ENCODE measurements at places on chromosomes 4 and X.

DNA sequence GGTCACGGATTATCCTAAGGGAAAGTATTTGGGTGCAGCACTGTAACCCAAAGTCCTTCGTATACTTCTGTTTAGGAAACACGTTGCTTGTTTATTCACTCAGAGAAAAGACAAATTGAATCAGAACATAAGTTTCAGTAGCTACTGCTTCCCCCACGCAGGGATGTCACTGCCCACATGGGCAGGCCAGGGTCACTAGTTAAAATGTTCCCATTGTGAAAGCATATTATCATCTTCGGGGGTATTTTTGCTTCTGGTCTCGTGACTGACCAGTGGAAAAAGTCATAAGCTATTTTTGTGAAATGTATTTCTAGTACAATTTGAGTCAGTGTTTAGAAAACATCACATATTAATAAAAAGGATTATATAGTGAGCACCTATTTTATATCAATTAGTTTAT, 377.8 kb downstream of the PCDH7 start:
- no peak overlapping the region for H3K27ac ChIP-seq
- H3K36me3 ChIP-seq: no peaks in the 10 kb centered on the region
- peaks cover 16% of the 10 kb centered on the region for H3K4me1 ChIP-seq
- no peak overlapping the region for H3K4me3 ChIP-seq
- no peaks in the 10 kb centered on the region for H3K27me3 ChIP-seq

- no peak overlapping the region for H3K27ac ChIP-seq
- H3K27me3 ChIP-seq: no peaks in the 10 kb centered on the region
- peak; percentile 7 for DNase-seq
- no peaks in the 10 kb centered on the region for H3K4me1 ChIP-seq
Observed at GRCh38 chrX:33138677-33139249, 72.6 kb downstream of the DMD start.

DNA sequence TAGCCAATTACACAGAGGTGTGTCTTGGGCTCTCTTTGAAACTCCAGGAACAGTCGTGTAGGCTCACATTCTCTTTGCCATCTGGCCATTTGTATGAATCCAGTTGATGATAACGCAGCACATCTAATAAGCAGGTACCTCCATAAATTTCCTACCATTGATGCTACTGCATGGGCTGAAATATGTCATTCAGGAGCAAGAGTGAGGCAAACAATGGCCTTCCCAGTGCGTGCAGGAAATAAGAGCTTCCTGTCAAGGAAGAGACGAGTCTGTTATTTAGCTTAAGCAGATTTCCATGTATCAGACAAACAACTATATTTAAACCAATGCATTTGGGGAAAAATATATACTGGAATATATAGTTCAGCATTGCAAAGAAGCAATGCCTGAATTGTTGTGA, 102.1 kb upstream of the MXRA5 start:
- H3K27me3 ChIP-seq: no peaks in the 10 kb centered on the region
- no peaks in the 10 kb centered on the region for H3K4me1 ChIP-seq
- DNase-seq: no peak
- H3K4me3 ChIP-seq: no peak overlapping the region
- no peak overlapping the region for H3K27ac ChIP-seq

GRCh38 chr4:172938870-172939269, 229.7 kb upstream of the GALNT7 start:
- no peaks in the 10 kb centered on the region for H3K4me1 ChIP-seq
- H3K27ac ChIP-seq: no peak overlapping the region
- H3K27me3 ChIP-seq: 0 out of 2 replicates have a peak, but pooled peaks cover 6% of the 10 kb centered on the region
- no peak overlapping the region for H3K4me3 ChIP-seq
- no peak for DNase-seq

- no peaks in the 10 kb centered on the region for H3K36me3 ChIP-seq
- H3K27ac ChIP-seq: no peak overlapping the region
- H3K4me1 ChIP-seq: no peaks in the 10 kb centered on the region
- no peak overlapping the region for H3K4me3 ChIP-seq
- DNase-seq: no peak
Observed at GRCh38 chrX:21438792-21439191, 64.6 kb downstream of the CNKSR2 start.

DNA sequence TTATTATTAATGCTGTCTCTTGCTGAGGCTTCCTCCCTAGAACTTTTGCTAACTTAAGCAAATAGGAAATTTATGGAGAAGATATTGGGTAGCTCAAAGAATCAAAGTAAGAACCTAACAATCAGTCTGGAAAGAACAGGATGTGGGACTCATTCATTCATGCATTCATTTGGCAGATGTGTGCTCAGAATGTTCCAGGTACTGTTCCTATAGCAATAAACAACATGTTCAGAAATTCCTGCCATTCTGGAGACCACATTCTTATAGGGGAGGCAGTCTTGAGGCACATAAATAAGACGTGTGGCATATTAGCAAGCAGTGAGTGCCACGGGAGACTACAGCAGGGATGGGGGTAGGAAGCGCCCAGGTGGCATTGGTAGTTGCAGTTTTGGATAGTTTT, 5.0 kb downstream of the GRK4 start:
- H3K4me3 ChIP-seq: no peak overlapping the region
- no peak overlapping the region for H3K27ac ChIP-seq
- H3K4me1 ChIP-seq: no peaks in the 10 kb centered on the region

GRCh38 chr4:79923281-79923680, 149.7 kb downstream of the ANTXR2 start:
- DNase-seq: no peak
- no peak overlapping the region for H3K27ac ChIP-seq
- H3K4me1 ChIP-seq: no peaks in the 10 kb centered on the region
- H3K4me3 ChIP-seq: no peak overlapping the region
- no peaks in the 10 kb centered on the region for H3K36me3 ChIP-seq

GRCh38 chr4:24768604-24769003, 26.8 kb upstream of the SOD3 start:
- H3K4me1 ChIP-seq: peaks cover 32% of the 10 kb centered on the region
- no peaks in the 10 kb centered on the region for H3K27me3 ChIP-seq
- DNase-seq: no peak
- no peak overlapping the region for H3K4me3 ChIP-seq
- H3K27ac ChIP-seq: no peak overlapping the region

DNA sequence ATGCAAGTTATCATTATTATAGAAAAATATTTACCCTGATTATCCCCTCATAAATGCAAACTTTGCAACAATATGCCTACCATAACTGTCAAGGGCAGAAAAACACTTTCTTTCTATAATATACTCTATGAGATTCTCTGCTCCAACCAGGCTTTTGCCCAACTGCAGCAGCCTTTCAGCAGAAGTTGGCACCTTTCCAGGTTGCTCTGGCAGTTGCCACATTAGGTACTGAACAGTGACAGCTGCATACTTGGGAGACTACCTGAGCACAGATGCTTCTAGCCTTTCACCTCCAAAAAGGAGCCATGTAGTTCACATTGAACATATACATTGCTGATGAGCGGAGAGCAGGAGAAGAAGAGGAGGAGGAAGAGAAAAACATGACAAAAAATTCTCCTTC, 69.5 kb upstream of the BRWD3 start:
- no peak overlapping the region for H3K27ac ChIP-seq
- H3K36me3 ChIP-seq: no peaks in the 10 kb centered on the region
- peak; percentile 14 for DNase-seq
- no peak overlapping the region for H3K4me3 ChIP-seq
- no peaks in the 10 kb centered on the region for H3K27me3 ChIP-seq
- peaks cover 12% of the 10 kb centered on the region for H3K4me1 ChIP-seq

- no peaks in the 10 kb centered on the region for H3K4me1 ChIP-seq
- no peak for DNase-seq
- H3K27ac ChIP-seq: no peak overlapping the region
Observed at GRCh38 chr4:97453186-97453585, 690.1 kb downstream of the STPG2 start.

GRCh38 chrX:24306440-24306839, 7.4 kb downstream of the SUPT20HL2 start:
- no peaks in the 10 kb centered on the region for H3K4me1 ChIP-seq
- H3K4me3 ChIP-seq: no peak overlapping the region
- no peak overlapping the region for H3K27ac ChIP-seq
- no peak for DNase-seq
- no peaks in the 10 kb centered on the region for H3K36me3 ChIP-seq

GRCh38 chrX:113920661-113921060, 663.2 kb upstream of the HTR2C start:
- no peak overlapping the region for H3K27ac ChIP-seq
- H3K4me3 ChIP-seq: no peak overlapping the region
- DNase-seq: no peak
- no peaks in the 10 kb centered on the region for H3K4me1 ChIP-seq
- H3K27me3 ChIP-seq: no peaks in the 10 kb centered on the region

GRCh38 chrX:68098431-68098830, 334.9 kb downstream of the OPHN1 start:
- no peaks in the 10 kb centered on the region for H3K4me1 ChIP-seq
- H3K27me3 ChIP-seq: no peaks in the 10 kb centered on the region
- DNase-seq: no peak
- no peak overlapping the region for H3K27ac ChIP-seq

DNA sequence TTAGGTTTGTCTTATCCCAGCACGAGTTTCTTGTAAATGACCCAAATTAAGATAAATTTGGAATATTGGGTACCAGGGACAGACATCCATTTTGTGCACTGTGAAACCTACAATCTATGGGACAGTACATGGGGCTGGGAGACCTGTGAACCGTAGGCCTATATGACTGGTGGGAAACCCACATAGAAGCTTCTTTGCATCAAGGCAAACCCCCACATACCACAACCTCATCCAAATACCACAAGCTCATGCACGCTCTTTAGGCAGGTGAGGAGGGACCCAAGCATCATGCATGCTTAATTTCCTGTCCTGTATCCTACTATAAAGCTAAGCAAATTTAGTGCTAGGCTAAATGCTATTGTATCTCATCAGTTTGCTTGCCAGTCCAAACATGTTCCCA, 47.8 kb downstream of the NIPAL1 start:
- no peak overlapping the region for H3K4me3 ChIP-seq
- H3K27me3 ChIP-seq: no peaks in the 10 kb centered on the region
- H3K27ac ChIP-seq: no peak overlapping the region
- no peaks in the 10 kb centered on the region for H3K4me1 ChIP-seq

GRCh38 chr4:24849351-24849750, 54.0 kb downstream of the SOD3 start:
- no peaks in the 10 kb centered on the region for H3K36me3 ChIP-seq

GRCh38 chr4:140052050-140052449, 101.9 kb downstream of the MAML3 start:
- H3K27me3 ChIP-seq: no peaks in the 10 kb centered on the region
- H3K4me1 ChIP-seq: peaks cover 31% of the 10 kb centered on the region
- no peaks in the 10 kb centered on the region for H3K36me3 ChIP-seq
- H3K4me3 ChIP-seq: no peak overlapping the region
- no peak overlapping the region for H3K27ac ChIP-seq
- peak; percentile 51 for DNase-seq

- H3K36me3 ChIP-seq: peaks cover 16% of the 10 kb centered on the region
- no peaks in the 10 kb centered on the region for H3K27me3 ChIP-seq
- H3K4me1 ChIP-seq: peaks cover 19% of the 10 kb centered on the region
- H3K4me3 ChIP-seq: no peak overlapping the region
Observed at GRCh38 chr4:128275346-128275745, 12.3 kb downstream of the PGRMC2 start.

GRCh38 chr4:183563874-183564273, 59.0 kb downstream of the ING2 start:
- peak; percentile 42 for DNase-seq
- no peaks in the 10 kb centered on the region for H3K4me1 ChIP-seq
- no peak overlapping the region for H3K4me3 ChIP-seq
- no peaks in the 10 kb centered on the region for H3K36me3 ChIP-seq
- no peaks in the 10 kb centered on the region for H3K27me3 ChIP-seq
- H3K27ac ChIP-seq: no peak overlapping the region

DNA sequence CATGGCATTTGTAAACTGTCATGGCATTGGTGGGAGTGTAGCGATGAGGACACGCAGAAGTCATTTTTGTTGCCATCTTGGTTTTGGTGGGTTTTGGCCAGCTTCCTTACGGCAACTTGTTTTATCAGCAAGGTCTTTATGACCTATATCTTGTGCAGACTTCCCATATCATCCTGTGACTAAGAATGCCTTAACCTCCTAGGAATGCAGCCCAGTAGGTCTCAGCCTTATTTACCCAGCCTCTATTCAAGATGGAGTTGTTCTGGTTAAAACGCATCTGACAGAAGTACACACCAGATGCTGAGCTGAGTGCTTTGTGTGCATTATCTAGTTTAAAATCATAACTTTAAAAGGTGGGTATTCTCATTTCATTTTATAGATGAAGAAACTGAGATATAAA, 268.8 kb upstream of the GALNT7 start:
- peaks cover 3% of the 10 kb centered on the region for H3K4me1 ChIP-seq
- peak; percentile 36 for DNase-seq
- no peak overlapping the region for H3K27ac ChIP-seq
- no peak overlapping the region for H3K4me3 ChIP-seq
- no peaks in the 10 kb centered on the region for H3K27me3 ChIP-seq
